ENCODE measurements at places on chromosomes 1 and 21.
A peak's percentile ranks its signal among the peaks of the same experiment; 100 is the strongest.

GRCh38 chr1:179155615-179156014, 73.7 kb downstream of the TOR3A start:
- DNase-seq: no peak

DNA sequence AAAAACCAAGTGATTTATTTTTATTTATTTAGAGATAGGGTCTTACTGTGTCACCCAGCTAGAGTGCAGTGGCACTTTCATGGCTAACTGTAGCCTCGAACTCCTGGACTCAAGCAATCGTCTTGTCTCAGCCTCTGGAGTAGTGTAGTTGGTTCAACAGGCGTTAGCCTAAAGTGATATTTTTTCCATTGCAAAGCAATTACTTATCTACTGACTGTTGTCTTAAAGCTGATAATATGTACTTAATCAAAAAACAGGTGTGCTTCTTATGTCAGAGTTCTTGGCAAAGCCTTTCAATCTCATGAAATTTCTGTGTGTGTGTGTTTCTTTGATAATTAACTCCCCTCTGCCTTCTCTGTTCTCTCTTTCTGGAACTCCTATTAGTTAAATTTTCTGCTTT, 62.4 kb upstream of the DUSP10 start:
- no peak for DNase-seq

DNA sequence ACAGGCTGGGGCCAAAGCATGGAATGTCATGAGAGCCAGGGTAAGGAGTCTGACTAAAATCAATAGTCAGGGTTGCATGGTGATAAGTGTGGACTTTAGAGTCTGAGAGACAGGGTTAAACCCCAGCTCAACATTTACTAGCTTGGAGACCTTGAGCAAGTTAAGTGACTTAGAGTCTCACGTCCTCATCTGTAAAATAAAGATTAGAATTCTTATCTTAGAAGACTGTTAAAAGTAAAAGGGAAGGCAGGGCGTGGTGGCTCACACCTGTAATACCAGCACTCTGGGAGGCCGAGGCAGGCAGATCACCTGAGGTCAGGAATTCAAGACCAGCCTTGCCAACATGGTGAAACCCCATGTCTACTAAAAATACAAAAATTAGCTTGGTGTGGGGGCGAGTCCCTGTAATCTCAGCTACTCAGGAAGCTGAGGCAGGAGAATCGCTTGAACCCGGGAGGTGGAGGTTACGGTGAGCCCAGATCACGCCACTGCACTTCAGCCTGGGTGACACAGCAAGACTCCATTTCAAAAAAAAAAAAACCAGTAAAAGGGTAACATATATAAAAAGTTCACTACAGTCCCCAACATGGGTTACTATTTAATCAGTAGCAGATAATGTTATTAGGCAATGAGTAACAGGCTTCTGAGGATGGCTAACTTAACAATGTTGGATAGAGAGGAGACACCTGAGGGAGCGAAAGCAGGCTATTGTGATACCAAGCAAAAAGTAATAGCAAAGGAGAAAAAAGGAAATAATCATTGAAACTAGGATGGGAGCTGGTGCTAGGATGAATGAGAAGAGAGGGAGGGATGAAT, 20.8 kb downstream of the TMCO1 start:
- no peak for DNase-seq

DNA sequence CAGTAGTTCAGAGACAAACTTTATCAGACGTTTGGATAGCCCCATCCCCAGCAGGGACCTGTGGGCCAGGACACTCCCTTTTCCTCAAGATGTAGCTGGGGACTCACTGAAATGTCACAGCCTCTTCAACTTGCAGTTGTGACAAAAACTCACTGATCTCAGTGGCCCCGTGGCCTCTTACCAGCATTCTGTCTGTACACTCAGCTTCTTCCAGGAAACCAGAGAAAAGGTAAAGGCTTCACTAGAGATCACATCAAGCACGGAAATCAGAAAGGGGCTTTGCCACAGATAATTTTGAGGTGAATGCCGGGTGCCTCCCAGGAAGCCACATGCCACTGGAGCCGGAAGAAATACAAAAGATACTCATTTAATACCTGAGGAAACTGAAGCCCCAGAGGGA, 122.2 kb downstream of the CCDC185 start:
- DNase-seq: peak; percentile 6

- no peak for DNase-seq
Measured at GRCh38 chr1:180948641-180949615, 36.2 kb downstream of the KIAA1614 start.

DNA sequence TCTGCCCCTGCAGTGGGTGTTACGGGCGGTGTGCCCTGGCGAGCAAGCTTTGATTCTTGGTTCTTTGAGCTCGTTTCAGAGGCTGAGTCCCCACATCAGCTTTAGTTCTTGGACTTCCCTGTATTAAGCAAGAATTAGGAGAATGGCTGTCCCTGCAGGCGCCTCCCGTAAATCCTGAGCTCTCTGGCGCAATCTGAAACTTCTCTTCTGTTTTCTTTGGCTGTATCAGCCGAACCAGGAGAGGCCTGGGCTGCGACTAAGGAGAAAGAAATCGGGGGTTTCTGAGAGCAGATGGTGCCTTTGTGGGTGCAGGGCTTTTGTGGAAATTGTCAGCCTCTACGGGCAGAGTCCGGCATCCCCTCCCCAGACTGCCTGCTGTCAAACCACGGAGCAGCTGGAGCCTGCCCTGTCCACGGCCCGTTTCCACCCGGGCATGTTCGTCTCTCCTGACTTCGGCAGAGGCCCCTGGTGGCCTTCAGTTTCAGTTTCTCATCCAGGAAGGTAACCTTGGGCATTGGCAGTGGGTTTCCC, 17.9 kb downstream of the CSTB start:
- no peak for DNase-seq

GRCh38 chr1:115181231-115181630, 91.9 kb upstream of the TSPAN2 start:
- DNase-seq: no peak

- no peak for DNase-seq
Measured at GRCh38 chr21:44530221-44530902, 9.6 kb downstream of the KRTAP10-1 start.

DNA sequence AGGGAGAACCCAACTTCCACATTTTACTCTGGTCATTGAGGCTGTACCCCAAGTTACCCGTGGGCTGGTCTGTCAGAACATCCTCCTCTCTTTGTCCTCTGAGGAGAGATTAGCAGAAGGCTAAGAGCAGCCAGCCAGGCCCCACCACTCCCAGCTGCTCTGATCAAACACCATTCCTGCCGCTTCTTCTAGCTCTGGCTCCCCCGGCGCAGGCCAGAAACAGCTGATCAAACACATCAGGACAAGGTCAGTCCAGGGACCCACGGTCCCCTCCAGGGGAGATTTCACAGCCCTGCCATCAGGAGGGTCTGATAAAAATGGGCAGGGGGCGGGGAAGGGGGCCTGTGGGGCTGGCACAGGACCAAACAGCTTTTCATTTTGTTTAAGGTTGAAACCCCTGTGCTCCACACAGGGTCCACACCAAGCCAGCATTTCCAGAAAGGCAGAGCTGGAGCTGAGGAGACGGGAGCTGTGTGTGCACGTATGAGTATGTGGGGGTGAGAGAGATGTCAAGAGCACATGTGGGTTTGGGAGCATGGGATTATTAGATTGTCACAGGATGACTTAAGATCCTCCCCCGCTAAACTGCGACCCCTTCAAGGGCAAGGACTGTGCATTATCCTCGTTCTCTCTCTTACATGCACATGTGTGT, 29.9 kb upstream of the EPHA8 start:
- no peak for DNase-seq

DNA sequence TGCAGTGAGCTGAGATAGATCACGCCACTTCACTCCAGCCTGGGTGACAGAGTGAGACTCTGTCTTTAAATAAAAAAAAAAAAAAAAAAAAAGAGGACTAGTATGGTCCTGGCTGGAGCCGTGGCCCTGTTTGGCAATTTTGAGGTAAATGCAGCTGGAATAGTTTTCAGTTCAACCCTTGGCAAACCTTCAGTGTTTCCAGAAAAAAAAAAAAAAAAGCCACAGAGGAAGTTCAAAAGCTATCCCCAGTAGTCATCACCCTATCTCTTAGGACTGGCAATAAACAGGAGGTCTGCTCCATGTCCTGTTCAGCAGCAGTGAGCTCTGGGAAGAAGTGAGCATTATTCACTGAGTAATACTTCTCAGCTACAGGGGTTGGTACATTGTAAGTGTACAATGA, 56.8 kb upstream of the ERRFI1 start:
- no peak for DNase-seq

DNA sequence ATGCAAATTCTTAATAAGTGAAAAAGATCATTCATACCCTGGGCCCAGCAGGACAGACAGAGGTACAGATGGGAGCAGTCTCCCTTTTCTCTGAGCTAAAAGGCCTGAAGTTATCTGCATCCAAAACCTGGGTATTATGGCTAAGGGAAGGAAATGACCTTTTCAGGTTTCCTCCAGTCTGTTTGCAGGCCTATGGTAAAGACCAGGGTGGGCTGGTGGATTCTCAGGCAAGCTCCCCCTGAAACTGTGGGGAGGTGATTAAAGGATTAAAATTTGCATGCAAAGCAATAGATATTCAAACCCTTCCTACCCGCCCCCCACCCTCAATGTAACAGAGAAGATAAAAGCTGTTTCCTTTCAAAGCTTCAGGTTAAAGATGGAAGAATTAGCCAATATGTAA, 471.8 kb upstream of the RUNX1 start:
- no peak for DNase-seq

GRCh38 chr1:116498789-116499628, 71.8 kb downstream of the CD58 start:
- DNase-seq: no peak

DNA sequence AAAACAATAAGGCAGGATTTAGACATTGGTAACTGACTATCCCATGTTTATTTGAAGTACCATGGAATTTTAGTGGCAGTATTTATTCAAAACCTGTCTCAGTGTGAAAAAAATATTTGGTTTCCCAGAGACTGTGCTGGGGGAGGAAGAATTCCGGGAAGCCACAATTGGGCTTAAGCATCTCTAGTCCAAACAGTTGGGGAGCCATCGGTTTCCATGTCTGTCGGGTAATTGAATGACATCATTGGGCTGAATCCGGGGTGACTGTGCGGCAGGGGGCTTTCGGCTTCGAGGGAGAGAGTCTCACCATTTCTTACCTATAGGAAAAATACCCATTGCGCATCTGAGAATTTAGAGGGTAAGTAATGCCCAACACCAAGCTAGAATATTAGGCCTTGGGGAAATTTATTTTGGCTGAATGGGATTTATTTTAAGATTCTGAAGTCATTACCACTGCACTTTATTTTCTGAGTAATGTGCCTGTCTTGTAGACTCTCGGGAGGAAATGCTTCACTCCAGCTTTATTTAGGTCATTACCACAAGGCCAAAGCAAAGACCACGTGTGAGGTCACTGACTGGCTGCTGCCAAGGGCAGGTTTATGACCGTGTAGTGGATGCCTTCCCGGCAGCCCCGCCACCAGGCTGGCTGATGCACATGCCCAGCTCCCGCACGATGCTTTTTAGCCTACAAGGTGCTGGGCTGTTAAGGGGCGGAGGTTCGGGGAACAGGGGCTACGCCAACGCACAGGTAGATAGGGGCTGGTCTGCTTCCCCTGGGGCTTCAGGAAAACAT, 23.1 kb upstream of the UMODL1 start:
- DNase-seq: no peak

DNA sequence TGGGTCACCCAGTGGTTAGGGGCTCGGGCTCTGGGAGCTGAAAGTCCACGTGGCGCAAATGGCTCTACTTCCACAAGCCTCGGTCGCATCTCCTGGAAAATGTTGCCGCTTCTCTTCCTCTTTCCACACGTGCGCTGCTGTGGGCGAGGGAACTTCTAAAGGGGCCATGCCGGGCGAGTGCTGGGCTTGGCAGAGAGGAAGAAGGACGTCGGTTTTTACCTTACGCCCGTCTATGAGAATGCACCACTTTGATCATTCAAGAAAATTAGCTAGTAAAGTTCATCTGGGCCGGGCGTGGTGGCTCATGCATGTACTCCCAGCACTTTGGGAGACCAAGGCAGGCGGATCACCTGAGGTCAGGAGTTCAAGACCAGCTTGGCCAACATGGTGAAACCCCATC, 10.4 kb downstream of the SLC45A1 start:
- DNase-seq: no peak

GRCh38 chr1:19272064-19272463, 16.5 kb downstream of the AKR7A3 start:
- no peak for DNase-seq

- no peak for DNase-seq
Measured at GRCh38 chr21:45471525-45472221, 66.7 kb downstream of the COL18A1 start.

- DNase-seq: no peak
Measured at GRCh38 chr1:39268906-39269305, 64.4 kb downstream of the MACF1 start.

- DNase-seq: no peak
Measured at GRCh38 chr1:235697508-235697907, 47.9 kb upstream of the GNG4 start.

DNA sequence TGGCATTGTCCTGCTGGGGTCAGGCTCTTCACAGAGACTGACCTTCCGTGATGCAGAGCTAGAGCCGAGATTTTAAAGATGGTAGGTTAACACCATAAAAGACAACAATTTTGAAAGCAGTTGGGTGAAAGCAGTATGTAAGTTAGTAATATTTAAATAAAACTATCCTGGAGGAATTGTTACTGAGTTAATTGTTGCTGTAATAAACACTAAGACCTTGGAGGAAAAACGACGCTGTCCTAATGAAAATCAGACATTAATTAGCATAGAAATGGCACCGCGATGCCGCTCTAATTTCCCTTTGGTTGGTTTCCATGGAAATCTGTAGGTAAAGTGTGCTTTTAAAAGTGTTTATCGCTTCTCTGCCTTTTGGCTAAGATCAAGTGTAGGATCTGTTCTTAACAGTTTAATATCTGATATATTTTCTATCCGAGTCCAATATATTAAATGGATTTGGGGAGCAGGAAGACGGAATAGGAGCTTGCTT, 745 bp upstream of the ANP32E start:
- DNase-seq: no peak

DNA sequence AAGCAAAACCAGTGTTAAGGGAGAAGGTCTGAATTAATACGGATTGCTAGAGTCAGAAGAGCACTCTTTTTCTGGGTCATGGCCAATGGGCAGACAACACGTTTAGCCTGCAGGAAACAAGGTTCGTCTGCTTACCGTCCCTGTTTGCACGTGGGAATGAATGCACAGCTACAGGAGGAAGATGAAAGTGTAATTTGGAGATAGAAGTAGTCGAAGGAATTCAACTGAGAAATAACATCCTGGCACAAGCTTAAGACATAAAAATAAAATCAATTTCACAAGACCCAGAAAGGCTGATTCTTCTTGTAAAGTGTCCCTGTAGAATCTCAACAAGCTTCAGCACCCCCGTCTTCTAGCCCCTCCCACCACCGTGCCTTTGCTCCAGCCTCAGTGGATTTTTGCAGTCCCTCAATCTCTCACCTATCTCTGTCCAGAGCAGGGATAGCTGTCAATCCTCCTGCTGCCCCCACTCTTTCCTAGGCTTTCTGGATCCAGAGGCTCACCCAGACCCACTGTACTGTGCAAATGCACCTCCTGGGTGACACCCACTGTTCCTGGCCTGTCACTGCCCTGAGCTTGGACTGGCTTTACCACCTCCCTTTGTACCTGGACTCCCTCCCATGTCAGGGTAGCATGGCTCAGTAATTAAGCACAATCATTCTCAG, 60.6 kb downstream of the C1orf94 start:
- DNase-seq: no peak
